ENCODE measurements at places on chromosomes 2 and 18.

DNA sequence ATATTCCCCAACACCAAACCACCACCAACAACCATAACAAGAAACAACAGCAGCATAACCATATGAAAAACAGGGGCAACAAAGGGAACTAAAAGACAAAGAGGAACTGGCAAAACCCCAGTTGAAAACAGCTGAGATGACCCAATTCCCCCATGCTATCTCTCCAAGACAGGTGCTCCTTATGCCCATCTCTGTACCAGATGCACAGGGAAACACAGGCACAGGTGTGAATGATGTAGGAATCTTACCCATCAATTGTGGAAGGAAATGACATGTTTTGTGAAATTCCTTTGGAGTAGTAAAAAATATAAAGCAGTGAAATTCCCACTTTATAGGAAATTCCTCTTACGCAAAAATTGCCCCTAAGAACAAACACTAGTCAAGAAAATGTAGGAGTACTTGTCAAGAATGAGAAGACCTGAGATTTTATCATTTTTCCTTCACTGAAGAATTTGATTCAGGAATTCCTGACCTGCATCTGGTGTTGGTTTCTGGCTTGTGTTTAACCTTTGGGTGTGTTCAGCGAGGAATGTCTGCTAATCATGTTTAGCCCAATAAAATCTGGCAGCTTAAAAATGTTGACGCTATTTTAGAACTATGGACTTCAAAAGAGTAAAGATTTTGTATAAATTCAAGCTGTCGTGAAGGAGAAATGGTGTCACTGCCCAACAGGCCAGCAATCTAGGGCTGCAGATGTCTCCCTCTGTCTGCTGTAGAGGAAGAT, 67.7 kb upstream of the ARHGAP28 start:
- no peak for DNase-seq

DNA sequence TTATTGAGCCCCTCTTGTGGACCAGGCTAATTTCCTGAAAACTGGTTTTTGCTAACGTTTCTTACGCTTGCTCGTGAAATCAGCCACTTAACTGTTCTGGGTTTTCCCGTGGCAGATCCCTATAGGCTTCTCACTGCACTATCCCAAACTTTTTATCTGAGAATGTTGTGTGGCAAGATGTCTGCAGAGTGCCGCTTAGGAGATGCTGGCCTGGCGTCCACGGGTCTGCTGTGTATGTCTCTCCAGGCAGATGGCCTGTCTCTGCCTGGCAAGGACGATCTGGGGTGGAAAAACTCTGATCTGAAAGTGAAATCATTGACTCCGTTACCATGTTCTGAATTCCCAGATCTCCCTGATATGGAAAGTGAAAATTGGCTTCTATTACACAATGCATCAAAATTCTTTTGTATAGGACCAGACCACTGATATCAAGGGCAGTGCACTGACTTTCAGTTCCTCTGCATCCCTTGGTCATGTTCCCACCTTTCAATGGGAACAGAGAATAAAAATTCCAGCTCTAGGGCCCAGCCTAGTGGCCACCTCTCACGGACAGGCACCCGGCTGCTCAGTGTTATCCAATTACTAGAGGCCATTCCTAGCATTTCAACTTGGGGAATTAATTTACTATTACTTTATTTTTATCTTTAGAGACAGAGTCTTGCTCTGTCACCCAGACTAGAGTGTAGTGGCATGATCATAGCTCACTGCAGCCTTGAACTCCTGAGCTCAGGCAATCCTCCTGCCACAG, 154.6 kb downstream of the ACOXL start:
- DNase-seq: no peak

DNA sequence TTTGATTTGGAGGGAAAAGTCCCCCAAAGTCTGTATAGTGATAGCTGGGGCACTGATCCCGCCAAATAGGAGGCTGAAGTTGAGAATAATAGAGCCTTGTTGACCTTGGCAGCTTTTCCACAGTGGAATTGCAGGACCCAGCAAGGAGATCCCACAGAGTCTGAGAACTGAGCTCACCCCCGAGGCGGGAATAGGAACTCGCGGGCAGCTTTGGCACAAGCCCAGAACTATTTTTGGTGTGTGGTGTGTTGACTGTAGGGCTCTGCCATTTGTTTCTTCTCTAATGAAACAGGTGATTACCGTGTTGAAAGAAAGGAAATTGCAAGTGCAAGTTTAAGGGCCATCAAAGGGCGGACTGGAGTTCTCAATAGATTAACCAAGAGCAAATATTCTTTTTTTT, 34.0 kb downstream of the SH3RF3 start:
- DNase-seq: no peak

GRCh38 chr2:234494361-234495250, 2.3 kb downstream of the ARL4C start:
- DNase-seq: no peak

DNA sequence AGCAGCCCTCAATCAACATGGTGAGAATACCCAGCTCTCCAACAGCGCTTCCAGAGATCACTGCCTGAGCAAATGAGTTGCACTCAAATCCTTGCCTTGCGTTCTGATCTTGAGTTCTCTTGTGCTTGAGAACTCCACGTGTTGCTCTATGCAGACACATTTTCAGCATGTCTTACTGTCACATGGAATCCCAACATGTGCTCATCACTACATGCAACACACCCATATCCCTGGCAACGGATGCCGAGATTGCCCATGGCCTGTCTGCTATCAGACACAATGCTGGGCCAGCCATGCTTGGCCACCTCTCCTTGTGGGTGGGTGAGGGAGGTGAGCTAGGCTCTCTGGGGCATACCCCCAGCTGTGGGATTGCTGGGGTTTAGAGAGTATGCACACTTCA, 91.9 kb upstream of the LDAH start:
- DNase-seq: no peak

DNA sequence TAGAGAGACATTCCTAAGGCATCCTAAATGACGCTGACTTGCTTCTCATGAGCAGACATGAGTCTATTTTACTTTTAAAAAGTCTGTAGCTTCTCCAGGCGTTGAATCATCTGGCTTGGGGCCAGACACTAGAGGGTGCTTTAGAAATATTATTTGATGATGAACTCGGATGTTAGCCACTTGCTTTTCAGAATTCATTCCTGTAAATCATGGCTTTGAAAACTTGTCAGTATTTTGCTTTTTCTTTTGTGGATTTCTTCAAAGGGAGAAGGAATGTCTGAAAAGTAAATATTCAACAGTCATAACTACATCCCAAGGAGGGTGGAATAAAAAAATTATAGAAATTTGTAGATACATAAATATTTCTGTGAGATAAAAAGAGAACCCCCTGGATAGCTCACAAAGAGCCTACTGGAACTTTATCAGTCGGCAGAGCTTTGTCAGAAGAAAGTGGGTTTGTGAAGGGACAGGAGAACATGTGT, 370.8 kb downstream of the OSR1 start:
- DNase-seq: no peak

GRCh38 chr2:224971214-224971613, 71.1 kb downstream of the DOCK10 start:
- no peak for DNase-seq
